ENCODE measurements at places on chromosomes 5 and 9.

GRCh38 chr9:135009051-135009560, 78.4 kb upstream of the OLFM1 start:
- no peak for DNase-seq

- no peak for DNase-seq
Observed at GRCh38 chr9:78026416-78026815, 5.2 kb downstream of the GNAQ start.

DNA sequence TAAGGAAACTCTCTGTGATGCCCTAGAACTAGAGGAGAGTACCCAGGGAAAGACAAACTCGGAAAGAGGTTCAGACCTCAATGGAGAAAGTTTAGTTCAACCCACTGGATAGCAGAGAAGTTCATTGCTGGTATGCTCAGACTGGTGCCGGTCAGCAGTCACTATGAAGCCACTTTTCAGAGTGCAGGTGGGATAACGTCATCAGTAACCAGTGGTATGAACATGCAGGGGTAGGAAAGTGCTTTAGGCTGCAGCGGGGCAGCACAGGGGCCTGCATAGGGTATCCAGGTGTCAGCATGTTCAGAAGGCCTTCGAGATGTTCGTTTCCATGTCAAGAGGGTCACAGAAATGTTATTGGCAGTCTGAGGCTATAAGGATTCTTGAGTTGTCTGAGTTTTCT, 20.8 kb upstream of the ANKRD55 start:
- DNase-seq: no peak

- DNase-seq: no peak
Observed at GRCh38 chr5:140674629-140675028, 1.3 kb upstream of the DND1 start.

GRCh38 chr5:127097278-127097677, 24.0 kb upstream of the C5orf63 start:
- DNase-seq: no peak

GRCh38 chr5:135012951-135013391, 21.1 kb downstream of the PITX1 start:
- DNase-seq: peak; percentile 30

DNA sequence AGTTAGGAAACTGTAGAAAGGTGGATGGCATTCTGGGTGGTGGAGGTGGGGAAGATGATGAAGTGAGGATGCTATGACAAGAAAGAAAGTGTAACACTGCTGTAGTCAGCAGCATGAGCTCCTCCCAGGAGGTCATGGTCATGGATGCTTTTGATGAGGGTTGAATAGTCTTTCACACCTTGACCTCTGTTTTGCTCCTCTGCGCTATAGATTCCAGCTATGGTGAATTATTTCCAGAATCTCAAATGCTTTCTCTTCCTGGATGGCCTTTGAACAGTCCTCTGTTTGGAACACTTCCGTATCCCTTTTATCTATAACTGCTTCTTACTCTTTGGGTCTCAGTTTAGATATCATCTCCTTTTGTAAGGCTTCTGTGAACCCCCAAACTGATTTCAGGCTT, 165.9 kb upstream of the PPP1R2B start:
- no peak for DNase-seq

Measured in NCI-H446 (cell line).